ENCODE measurements at places on chromosomes 6 and 20.

- DNase-seq: no peak
Observed at GRCh38 chr20:20371083-20371482, 3.2 kb downstream of the INSM1 start.

- DNase-seq: no peak
Observed at GRCh38 chr20:8526610-8527009, 394.5 kb downstream of the PLCB1 start.

- no peak for DNase-seq
Observed at GRCh38 chr6:72941751-72942150, 283.5 kb downstream of the KHDC1L start.

- DNase-seq: no peak
Observed at GRCh38 chr20:47508278-47508677, 6.6 kb downstream of the NCOA3 start.

- no peak for DNase-seq
Observed at GRCh38 chr20:53918949-53919361, 151.4 kb downstream of the BCAS1 start.

DNA sequence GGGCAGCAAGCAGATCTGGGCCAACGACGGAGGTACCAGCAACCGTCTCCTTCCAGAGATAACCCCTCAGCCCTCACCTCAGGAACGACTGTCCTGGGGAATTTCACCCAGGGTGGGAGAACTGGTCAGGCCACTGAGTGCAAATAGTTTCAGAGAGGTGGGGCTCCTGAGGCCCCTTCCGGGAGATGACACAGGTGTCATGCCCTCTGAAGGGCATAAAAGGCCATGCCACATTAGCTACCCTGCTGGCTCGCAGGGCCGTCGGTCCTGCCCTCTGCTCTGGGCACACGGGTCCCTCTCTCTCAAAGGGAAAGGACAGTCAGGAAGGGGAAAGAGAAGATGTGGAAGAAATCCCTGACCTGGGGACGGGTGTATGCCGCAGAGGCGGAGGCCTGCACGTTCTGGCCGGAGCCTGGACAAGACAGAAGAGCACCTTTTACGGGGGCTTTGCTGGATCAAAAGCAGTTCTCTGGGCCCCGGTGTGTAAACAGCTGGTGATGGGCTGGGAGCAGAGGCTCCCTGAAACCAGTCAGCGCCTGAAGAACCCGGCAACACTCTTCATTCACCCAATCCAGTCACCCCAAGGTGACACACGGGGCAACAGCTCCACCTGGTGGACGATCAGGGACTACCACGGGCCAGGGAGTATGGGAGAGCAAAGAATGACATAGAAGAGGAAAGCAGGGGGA is 6.4 kb upstream of the TAF8 start:
- DNase-seq: peak; percentile 81

Measured in T1000 (cell line).